ENCODE measurements at places on chromosomes 12 and 14.

GRCh38 chr12:69329669-69330428, 18.3 kb upstream of the LYZ start:
- DNase-seq = no peak

DNA sequence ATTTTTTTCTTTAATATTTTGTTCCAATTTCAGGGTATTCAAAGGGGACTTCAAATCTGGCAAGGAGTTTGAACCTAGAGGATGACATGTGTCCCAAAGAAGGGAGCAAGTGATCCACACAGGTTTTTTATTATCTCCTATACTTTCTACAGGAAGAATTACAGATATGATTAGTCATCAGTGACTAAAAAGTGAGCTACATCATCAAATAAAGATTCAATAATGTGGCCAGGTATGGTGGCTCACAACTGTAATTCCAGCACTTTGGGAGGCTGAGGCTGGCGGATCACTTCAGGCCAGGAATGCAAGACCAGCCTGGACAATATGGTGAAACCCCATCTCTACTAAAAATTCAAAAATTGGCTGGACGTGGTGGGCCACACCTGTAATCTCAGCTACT, 24.2 kb downstream of the GLT8D2 start:
- no peak for DNase-seq

GRCh38 chr14:77804592-77804991, 4.7 kb downstream of the ADCK1 start:
- DNase-seq = no peak

- no peak for DNase-seq
These were observed 61.5 kb downstream of the VRK1 start for GRCh38 chr14:96858643-96859042.

- DNase-seq = no peak
These were observed 1.5 kb upstream of the IGF1 start for GRCh38 chr12:102481705-102482425.

DNA sequence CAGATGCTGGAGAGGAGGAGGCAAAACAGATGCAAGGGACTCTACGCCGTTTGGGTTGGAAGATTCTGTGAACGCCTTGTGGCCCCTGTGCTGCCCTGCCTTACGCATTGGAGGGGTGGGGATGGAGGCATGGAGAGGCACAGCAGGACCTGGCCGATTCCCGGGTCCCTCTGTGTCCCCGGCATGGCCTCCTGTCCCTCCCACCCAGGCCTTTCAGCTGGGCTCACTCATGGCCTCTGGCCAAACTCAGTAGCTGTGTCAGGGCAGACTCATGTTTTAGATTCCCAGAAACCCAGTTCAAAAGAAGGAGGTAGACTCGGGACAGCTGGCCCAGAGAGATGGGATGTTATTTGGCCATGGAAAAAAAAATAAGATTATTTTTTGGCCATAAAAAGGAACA, 40.1 kb downstream of the TESC start:
- no peak for DNase-seq
